T-cell (primary cell): ENCODE measurements at places on chromosomes 5 and 9. TPM values are rescaled to one million over a fixed set of nuclear protein-coding genes. Genes with fewer than 3 reads are reported as not detected.

GRCh38 chr5:127961763-127962145 lies 121.8 kb upstream of the SLC12A2 start:
- DNase-seq, result no peak

DNA sequence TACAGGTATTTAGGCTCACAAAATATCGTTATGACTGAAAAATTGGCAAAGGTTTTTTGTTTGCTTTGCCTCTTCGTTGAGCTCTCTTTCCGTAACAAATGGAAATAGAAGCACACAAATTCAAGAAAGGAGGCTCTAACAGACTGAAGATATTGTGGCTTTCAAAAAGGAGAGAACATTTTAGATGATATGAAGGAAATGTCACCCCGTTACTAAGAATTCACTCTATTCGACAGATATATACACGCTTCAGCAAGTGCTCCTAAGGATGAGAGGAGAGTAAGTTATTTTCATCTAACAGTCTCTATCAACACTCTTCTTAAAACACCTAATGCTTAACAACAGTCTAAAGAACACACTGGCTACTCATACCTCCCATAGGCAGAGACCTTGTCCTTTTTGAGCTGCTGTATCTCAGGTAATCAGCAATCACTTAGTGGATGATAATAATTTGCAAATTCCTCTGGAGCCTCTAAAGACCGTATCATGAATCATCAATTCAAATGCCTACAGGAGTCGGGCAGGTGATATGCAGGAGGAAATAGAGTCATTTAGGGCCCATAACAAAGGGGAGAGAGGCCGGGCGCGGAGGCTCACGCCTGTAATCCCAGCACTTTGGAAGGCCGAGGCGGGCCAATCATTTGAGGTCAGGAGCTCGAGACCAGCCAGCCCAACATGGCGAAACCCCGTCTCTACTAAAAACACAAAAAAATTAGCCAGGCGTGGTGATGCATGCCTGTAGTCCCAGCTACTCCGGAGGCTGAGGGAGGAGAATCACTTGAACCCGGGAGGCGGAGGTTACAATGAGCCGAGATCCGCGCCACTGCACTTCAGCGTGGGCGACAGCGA lies 1.4 kb upstream of the HSDL2 start:
- no peak for DNase-seq

DNA sequence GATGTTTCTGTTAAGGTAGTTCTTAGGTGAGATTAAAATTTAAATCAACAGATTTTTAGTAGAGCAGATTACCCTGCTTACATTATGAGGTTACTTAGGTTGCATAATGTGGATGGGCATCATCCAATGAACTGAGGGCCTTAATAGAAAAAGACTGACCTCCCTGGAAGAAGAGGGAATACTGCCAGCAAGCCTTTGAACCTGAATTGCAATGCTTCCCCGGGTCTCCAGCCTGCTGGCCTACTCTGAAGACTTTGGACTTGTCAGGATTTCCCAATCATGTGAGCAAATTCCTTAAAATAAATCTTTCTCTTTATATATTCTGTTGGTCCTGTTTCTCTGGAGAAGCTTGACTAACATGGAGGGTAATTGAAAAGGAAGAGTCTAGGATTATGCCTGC lies 542.1 kb upstream of the ARRDC3 start:
- no peak for DNase-seq

GRCh38 chr5:92977846-92978540 lies 603.0 kb downstream of the NR2F1-AS1 start:
- no peak for DNase-seq

DNA sequence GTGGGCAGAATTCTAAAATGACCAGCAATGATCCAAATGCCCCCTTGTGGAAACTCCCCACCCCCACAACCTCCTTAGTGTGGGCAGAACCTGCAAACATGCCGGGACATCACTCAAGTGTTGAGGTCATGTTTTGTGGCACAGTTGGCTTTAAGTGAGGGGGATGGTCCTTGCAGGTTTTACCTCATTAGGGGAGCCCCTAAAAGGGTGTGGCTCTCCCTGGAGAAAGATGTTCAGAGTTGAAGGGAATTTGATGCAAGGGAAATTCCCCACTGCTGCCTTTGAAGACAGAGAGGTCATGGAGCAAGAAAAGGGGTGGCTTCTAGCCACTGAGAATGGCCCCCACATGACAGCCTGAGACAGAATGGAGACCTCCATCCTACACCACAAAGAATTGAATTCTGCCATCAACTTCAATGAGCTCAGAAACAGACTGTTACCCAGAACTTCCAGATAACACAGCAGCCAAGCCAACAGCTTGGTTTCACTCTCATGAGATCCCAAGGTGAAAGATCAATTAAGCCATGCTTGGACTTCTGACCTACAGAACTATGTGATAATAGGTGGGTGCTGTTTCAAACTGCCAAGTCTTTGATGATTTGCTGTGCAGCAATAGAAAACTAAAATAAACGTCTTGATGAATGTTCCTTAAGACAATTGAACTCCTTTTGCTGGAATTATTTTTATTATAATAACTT lies 103.4 kb downstream of the MED10 start:
- no peak for DNase-seq

GRCh38 chr9:75889977-75890471 lies 449 bp upstream of the PCSK5 start:
- DNase-seq, result no peak

DNA sequence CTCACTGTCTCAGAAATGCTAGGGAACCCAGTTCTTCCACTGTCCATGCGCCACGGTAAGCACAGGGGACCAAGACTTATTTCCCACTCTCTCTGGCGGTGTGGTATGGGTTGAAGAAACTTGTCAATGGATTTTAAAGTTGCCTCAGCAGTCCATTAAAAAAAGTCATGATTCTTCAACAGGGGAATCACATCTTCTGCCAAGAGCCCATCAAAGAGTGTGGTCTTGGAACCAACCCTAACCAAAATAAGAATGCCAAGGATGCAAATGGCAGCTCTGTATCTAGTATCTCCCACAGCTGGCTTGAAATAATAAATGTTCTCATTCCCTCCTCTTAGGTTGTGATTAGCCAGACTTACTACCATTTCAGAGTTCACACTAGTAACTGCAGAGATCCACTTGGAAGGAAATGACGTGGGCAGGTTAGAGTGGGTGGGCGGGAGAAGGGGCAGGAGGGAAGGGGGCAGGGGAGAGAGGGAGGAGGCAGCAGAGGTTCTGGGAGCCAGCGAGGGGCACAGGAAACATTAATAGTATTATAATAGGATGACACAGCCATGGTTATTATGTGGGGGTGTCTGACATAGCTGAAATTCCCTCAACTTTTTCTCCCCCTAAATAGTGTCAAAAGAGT lies 17.6 kb downstream of the PTCH1 start:
- DNase-seq, result no peak

DNA sequence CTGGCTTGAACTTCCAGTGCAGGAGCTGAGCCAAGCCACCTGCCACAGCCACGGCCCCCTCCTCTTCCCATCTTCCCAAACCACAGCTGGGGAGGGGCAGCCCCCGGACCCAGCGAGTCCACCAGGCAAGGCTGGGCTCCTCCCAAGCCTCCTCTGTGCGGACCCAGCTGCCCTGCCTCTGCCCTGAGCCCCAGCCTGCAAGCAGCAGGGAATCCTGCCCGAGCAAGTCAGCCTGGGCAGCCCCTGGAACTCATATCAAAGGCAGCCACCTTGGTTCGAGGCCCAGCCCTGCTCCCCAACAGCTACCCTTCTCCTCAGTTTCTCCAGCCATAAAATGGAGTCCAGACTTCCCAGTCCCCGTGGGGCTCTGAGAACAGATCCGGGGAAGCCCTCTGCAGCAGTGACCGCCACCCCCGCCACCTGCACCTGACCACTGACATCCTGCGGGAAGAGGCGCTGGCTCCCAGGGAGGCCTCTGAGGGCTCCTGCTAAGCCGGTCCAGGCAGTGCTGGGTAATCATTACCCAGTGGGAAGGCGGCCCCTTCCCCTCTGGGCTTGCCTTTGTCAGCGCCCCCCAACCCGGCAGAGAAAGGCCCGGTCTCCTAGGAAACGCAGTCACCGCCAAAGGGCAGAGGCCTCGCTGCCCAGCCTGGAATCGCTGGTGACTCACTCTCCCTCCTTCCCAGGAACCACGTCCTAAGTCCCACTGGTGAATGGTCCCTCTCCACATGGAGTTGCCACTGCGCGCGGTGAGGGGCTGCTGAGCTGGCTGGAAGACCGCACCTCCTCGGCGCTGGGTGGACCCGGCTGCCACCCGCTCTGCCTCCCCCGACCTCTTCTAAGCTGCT lies 1.5 kb downstream of the VAV2 start:
- no peak for DNase-seq

DNA sequence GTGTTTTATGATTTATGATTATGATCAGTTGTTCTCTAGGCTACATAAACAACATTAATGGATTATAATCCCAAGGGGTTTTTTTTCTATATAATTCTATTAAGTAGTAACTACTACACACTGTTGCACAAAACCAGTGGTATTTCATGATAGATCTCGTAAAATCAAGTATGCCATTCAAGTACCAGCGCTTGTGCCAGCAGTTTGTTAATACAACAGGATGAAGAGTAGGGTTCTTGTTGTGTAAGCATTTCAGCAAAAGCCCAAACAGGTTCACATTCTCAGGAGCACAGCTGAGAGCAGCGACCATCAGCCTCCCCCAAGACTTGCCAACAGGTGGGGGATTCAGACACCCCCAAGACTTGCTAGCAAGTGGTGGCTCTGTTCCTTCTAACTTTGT lies 88.8 kb downstream of the CTNND2 start:
- DNase-seq, result no peak

DNA sequence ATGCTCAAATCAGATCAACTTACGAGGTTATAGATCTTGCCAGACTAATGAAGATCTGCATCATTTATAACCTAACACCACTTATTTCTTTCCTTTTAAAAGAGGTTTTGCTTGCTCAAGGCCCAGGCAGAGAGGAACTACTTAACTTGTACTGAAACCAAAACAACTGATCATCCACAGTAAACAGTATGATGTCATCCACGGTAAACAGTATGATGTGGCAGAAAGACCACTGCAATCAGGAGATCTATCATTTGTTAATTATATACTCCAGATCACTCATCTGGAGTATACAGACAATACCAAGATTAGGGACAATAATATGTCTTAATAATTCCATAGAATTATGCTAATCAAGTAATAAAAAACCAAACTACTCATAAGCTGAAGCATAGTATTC lies 116.8 kb downstream of the ADAMTS6 start:
- no peak for DNase-seq

Gene NUTM2F
- total RNA-seq, result not detected

Gene AHRR
- 0.55 TPM for total RNA-seq

Gene GMCL2
- not detected for total RNA-seq

Gene IL4
- total RNA-seq, result not detected

Gene HCN1
- total RNA-seq, result not detected
